ENCODE measurements at places on chromosomes 11 and 22.

- DNase-seq = no peak
Measured at GRCh38 chr22:45563362-45564040, 60.8 kb downstream of the FBLN1 start.

- DNase-seq = no peak
Measured at GRCh38 chr11:106904826-106905225, 113.5 kb downstream of the GUCY1A2 start.

DNA sequence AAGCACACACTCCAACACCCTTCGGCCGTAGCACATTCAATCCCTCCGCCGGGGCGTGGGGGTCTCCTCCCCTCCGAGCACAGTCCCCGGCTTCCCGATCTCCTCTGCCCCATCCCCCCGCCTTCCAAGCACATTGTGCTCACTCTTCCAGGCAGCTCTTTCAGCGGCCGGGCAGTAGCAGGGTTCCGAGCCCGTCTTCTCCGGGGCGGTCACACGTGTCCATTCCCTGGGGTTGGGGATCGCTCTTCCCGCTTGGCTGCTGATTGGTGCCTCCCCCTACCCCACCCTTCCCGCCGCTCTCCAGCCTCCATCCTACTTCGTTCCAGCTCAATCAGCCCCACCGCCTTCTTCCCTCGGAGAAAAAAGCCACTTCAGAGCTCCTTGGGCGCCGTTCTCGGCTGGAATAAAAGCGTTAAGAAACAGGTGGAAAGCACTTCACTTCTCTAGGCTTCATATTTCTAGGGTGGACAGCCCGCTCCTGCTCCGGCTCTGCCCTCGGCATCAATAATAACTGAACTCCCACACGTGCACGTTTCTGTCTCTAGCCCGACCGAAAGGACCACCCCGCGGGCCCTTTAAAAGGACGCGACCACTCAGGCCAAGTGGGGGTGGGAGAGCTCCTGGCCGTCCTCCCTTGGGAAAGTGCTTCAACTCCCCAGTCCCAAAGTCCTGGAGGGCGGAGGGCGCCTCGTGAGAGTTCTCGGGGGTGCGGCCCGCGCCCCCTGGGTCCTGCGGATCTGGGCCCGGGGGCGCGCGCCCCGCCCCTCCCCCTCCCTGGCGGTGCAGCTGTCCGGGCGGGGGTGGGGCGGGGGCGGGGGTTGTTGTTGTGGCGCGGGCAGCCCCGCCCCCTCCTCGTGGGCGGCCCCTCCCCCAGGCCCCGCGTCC, 464 bp upstream of the CECR2 start:
- DNase-seq = peak; percentile 30

DNA sequence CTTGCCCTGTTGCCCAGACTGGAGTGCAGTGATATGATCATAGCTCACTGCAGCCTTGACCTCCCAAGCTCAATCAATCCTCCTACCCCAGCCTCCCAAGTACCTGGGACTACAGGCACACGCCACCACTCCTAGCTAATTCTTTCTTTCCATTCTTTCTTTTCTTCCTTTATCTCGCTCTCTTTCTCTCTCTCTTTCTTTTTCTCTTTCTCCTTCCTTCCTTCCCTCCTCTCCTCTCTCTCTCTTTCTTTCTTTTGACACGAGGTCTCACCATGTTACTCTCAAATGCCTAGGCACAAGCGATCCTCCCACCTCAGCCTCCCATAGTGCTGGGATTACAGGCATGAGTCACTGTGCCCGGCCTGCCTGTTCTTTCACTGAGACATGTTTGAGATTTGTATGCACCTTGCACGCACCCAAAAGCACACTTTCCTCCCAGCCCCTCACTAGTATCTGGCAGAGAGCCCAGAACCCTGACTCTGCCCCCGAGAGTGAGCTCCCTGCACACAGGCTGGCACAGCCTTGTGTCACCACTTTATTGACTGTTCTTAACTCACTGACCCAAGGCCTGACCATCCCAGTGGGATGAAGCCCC, 56.8 kb downstream of the CD6 start:
- DNase-seq = no peak

GRCh38 chr22:49810363-49811019, 17.2 kb downstream of the BRD1 start:
- DNase-seq = peak; percentile 52

- no peak for DNase-seq
Measured at GRCh38 chr22:17549655-17550054, 13.6 kb upstream of the SLC25A18 start.

GRCh38 chr22:41237707-41238569, 2.8 kb downstream of the CHADL start:
- peak; percentile 27 for DNase-seq

GRCh38 chr22:46963672-46964545, 201.5 kb downstream of the TBC1D22A start:
- DNase-seq = no peak

DNA sequence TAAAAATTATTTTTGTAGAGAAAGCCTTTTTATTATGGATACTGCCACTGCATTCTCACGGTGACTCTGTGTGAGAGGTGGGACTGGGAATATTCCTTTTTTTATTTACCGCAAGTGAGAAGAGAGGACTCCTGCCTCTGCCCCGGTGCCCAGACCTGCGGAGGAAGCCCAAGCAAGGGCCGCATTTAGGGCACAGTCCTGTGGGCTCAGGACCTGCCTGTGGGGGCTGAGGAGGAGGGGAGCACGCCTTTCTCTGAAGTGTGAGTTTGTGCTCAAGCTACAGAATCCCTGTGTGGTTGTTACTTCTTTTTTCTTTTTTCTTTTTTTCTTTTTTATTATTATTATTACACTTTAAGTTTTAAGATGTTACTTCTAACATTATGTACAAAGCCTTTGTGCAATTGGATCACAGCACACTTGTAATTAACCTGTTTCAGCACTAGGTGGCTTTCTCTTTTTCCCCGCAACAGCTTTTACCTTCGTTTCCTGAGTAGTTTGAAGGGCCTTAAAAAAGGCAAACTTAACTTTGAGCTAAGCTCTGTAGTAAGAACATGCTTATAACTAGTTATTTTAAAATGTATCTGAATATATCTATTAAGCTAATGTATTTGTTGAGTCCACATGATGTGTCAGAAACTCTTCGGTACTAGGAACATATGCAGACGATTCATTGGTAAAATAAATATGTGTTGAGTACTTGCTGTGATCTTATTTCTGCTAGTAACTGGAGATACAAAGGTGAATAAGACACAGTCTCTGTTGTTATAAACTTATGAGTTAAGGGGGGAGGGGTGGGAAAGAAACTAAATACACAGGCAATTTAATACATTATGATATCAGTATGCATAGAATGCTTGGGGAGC, 18.3 kb downstream of the AMOTL1 start:
- peak; percentile 71 for DNase-seq

DNA sequence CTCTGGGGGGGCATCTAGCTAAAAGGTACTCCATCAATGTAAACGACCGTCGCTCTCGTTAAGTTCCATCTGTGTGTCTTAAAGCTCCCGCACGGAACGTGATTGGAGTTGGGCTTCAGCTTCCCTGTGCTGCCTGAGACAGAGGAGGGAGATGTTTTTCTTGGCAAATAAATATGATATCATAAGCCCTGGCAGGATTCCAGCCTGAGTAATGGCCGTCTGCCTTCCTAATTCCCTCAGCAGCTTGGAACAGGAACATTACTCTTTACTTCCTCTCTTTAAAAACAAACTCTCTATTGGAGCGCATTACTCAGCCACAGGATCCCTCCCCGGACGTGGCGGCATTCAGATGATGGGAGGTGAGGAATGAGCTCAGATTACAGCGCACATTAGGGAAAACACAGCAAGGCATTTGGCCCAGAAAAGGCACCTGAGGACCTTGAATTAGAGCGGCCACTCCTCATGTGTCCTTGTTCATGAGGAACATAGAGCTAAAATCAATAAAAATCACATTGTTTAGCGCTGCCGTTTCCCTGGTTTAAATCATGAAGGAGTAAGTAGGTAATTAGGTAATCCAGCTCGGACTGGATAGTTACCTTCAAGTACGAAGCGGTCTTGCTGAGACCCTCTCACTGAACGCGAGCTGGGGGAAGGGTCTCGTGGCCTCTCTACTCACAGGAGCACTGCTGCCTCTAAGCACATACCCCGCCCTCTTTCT, 230.4 kb downstream of the ST3GAL4 start:
- peak; percentile 92 for DNase-seq

DNA sequence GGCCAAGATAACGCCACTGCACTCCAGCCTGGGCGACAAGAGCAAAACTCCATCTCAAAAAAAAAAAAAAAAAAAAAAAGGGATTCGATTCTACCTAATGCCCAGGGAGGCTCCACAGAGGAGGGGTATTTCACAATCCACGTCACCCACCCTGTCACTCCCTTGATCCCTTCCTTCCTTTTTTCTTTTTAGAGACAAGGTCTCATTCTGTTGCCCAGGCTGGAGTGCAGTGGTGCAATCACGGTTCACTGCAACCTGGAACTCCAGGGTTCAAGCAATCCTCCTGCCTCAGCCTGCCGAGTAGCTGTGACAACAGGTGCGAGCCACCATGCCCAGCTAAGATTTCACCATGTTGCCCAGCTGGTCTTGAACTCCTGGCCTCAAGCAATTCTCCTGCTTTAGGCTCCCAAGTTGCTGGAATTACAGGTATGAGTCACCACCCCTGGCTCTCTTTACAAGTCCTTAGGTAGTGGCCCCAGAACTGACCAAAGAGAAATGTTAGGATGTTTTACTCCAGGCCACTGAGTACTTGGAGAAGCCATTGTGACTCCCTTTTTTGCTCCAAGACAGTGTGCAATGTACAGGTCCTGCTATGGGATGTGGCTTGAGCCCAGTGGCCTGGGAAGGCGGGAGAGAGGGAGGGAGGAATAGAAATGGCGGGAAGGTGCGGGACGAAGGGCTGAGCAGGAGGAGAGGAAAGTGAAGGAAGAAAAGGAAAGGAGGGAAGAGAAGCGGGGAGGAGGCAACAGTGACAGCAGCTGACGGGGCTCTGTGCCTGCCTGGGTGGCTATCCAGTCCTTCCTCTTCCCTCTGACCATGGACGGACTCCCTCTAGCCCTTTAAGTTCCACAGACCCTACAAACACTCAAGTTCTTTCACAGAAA, 11.8 kb upstream of the FXYD2 start:
- DNase-seq = no peak

GRCh38 chr11:73598719-73599379, 937 bp upstream of the FAM168A start:
- DNase-seq = no peak

DNA sequence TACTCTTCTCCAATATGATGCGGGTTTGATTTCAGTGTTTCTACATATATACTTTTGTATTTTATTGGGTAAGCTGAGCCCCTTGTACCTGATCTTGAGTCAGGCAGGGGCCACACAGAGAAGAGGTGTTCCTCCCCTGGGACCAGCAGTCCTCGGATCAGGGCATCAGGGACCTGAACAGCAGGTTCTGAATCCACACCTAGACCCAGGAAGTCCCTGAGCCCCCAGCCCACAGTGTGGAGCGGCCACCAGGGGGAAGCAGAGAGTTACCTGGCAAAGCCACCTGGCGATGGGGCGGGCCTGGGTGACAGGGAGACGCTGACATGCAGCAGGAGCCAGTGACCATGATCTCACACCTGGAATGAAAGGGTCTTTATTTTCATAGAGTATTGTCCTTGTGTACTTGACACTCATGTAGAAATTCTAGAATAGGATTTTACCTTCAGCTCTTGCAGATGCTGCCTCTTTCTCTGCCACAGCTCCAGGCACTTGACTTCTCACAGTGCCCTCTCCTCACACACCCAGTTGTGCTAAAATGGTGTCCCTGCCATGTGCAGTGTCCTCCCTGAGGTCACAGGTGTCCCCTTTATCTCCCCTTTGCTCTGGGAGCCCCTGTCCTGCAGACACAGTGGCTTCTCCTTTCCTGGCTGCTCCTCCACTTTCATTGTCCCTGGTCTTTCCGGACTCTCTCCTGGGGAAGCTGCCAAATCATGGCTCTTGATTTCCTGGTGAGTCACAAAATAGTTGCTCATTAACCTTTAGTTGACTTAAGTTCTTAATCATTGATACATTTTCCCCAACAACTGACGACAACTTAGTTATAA, 48.5 kb downstream of the GGTLC2 start:
- DNase-seq = peak; percentile 65

All from iris pigment epithelial cell (primary cell).